ENCODE measurements at places on chromosomes 2 and 18.

GRCh38 chr2:228016402-228016801 is 145.0 kb downstream of the DAW1 start:
- DNase-seq = no peak

GRCh38 chr2:187593098-187593497 is 38.9 kb upstream of the TFPI start:
- no peak for DNase-seq

DNA sequence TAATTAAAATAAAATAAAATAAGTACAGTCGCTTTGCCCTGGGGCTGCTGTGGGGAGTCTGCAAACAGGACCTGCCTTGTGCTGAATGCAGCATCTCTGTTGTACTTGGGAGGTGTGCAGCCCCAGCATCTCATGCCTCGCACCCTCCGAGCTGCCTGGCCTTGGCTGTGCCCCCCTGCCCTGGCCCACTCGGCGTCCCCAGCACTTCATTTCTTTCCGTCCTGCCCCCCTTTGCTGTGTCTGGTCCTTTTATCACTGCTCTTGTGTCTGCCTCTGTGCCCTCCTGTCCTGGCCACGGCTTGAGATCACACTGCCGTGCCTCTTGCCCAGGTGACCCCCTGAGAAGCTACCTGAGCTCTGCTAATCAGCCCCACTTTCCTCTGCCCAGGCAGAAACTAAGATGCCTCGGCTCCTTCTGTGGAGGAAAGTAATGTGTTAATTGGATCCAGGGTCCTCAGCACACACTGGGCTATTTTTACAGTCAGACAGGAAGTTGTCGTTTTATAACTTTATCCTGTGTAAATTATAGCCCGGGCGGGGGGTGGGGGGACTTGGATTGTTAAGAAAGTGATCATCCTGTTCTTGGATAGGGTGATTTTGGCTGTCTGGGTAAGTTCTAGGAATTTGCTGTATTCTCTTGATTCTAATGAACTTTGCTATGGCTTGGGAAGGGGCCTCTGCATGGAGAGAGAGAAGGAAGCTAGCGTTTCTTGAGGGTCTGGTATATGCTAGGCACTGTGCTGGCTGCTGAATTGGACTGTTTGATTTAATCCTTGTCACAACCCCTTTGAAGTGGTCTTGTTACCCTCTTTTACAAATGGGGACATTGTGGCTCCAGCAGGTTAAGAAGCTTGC is 69.4 kb downstream of the AGAP1 start:
- no peak for DNase-seq

- no peak for DNase-seq
Observed at GRCh38 chr2:227447606-227448005, 24.4 kb upstream of the AGFG1 start.

DNA sequence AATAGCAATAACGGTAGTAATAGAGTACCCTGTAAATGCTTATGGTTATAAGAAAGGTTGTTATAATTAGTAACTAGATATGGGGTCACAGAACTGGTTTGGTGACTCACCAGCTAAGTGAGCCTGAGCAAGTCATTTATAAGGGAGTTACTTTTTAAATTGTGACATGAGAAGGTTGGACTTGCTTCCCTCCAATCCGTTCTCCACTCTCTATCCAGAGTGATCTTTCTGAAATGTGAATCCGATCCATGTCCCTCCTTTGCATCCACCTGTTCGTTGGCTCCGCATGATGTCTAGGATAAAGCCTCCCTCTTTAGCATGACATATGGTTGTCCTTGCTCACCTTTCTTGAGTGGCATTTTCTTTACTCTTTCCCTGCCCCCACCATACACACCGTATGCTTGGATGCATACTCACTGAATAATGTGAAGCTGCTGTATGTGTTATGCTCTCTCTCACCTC is 83.1 kb downstream of the CDC42EP3 start:
- no peak for DNase-seq
